ENCODE measurements at places on chromosomes 1 and 21.
A peak's percentile ranks its signal among the peaks of the same experiment; 100 is the strongest.

DNA sequence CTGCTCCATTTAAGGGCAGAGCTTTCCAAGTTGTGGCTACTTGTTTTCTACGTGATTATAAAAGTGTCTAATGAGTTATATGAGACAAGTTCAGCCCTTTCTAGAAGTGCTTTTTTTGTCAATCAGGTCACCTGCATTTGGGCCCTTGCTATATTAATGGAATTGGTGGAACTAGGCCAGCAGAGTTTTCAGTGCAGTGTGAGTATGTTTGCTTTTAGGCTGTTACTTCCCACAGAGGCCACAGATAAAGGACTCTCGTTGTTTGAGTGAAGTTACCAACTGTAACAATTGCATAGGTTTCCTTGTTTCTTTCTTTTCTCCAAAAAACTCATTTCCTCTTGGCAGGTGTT, 10.9 kb downstream of the SMAP2 start:
- DNase-seq, result peak; percentile 18

DNA sequence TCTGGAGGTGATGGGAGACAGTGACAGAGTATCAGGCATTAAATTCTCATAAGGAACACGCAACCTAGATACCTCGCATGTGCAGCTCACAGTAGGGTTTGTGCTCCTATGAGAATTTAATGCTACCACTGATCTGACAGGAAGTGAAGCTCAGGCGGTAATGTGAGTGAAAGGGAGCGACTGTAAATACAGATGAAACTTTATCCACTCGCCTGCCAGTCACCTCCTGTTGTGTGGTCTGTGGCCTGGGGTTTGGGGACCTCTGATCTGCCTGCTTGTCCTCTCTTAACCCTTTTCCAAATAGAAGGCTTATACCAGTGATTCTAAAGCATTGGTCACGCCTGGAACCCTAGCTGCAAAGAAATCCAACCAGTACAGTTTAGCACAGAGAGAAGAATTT, 15.3 kb downstream of the GABPA start:
- DNase-seq, result no peak

DNA sequence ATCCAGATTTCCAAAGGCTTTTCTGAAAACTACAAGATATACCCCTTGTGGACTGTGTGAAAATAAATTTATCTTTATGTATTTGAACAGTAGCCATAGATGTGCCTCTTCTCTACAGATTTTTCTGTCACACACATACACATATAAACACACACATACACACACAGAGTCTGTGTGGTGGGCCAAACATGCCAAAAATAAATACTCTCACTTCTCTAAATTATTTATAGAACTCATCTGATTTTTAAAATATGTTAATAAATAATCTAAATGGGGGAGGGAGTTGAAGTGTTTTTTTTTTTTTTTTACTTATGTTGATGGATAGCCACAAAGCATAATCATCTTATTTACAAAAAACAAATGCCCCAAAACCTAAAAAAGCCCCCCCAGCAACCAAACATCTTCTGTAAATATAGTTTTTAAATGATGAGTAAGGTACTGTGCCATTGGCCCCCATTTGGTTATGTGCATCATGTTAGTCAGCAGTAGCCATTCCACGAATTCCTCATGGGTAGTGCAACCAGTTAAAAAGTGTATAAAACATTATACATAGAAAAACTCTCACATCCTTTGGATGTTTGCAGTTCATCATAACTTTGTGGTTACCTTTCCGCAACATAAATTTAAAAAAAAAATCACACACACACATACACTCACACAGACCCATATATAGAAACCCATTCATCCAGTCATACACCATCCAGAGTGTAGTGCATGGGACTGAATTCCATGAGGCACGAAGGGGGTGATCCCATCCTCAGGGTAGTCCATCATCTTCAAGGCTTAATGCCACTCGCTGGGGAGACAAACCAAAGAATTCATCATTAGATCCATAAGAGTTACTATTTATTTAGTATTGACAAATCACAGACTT, 8.2 kb upstream of the MAGOH start:
- DNase-seq, result no peak

DNA sequence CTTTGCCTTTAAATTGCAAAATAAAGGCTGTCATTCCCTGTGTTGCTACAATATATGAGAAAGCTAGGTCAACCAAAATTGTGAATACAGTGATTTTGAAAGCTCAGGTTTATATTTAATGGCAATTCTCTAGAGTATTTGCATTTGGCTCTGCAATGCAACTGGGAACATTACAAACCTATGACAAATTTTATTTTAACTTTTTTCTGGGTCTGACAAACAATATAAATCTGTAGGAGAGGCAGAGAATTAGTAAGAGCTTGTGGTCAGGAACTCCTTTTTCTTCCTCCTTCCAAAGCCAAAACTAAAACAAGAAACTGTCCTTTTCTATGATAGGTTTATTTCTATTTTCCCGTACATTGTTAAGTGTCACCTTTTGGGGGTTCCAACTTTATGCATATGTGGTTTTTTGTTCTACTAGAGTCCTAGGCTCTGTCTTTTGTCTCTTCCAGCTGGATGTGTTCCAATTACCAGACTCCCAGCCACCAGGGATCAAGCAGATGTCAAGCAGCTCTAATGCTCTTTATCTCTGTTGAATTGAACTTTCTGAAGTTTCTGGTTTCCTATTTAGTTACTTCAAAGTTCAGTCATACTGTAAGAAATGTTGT, 106.9 kb downstream of the ASH1L start:
- no peak for DNase-seq

GRCh38 chr1:30562559-30562958, 160.8 kb downstream of the MATN1 start:
- no peak for DNase-seq

- no peak for DNase-seq
These were observed 170.4 kb downstream of the LIPI start for GRCh38 chr21:14040386-14040785.

DNA sequence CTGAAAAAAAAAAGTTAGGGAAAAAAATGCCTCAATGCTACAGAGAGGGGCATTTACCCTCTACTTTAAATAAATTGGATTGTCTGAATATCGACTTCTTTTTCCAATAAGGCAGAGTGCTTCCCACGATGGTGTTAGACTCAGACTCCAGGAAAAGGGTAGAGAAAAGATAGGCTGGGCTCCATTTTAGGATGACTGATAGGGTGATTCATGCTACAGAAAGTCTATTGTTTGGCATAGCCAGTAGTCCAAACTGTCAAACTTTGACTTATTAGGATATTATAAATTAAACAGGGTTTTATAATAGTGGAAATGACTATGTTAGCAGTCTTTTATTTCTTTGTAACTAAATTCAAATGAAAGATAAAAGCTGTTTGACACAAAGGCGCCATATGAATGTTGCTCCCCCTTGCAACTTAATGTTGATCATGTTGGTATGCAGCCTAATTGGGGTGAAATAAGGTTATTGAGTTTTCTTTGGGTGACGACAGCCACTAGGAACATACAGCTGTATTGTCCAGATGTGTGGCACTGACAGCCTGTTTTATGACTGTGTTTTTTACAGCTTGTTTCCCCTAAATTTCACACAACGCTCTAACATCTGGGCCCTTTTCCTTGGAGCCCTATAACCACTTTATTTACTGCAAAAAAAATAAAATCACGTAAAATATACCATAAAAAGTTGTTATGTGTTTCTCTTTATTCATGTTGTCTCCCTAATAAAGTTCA, 69.3 kb downstream of the SPAG17 start:
- DNase-seq, result no peak

DNA sequence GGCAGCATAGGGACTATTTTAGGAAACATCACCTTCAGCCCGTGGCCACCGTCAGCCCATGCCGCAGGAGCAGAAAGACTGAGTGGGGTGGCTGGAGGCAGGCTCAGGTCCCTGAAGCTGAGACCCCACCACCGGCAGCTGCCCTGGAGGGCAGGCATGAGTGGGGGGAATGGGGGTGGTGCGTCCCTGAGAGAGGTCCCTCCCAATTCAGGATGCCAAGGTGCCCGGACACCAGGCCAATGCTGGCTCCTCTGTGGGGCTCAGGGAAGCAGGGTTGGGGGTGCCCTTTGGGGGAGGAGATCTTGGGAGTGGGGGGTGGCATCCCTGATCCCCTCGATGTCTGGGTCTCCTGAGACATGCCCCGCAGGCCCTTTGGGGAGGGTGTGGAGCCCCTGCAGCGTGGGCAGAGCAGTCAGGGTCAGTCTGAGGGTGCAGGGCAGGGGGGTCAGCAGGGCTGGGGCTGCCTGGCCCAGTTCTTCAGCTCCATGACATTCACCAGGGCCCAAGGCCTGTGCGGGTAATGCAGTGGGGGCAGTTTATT, 998 bp upstream of the TTC34 start:
- DNase-seq, result no peak

GRCh38 chr1:164240081-164240480, 318.9 kb upstream of the PBX1 start:
- DNase-seq, result peak; percentile 32

GRCh38 chr21:40602080-40602479, 244.9 kb downstream of the DSCAM start:
- DNase-seq, result no peak

DNA sequence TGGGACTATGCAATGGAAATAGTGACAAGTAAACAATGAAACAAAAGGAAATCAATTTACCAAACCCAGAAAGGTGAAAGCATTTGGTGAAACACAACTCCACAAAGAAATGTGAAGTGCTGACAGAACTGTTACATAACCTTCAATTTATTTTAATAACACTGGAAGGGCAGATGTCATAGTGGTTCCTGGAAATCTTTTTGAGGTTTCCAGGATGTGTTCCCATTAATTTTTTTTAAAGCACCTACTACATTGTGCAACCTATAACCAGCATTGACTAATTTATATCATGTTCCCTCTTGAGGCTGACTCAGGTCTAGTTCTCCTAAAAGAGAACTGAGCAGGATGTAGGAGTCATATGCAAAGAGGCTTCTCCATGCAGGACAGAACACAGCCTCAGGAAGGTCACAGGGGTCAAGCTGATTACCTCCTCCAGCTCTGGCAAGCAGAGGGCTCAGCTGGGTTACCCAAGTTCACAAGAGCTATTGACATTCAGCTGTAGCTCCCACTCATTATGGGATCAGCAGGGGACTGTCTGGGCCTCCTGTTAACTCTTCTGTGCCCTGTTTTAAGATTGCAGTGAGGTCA, 157.1 kb upstream of the NRIP1 start:
- no peak for DNase-seq

- DNase-seq, result no peak
These were observed 13.9 kb upstream of the ADAR start for GRCh38 chr1:154621875-154622274.

GRCh38 chr1:47703981-47704596, 266.2 kb downstream of the FOXD2 start:
- DNase-seq, result no peak

DNA sequence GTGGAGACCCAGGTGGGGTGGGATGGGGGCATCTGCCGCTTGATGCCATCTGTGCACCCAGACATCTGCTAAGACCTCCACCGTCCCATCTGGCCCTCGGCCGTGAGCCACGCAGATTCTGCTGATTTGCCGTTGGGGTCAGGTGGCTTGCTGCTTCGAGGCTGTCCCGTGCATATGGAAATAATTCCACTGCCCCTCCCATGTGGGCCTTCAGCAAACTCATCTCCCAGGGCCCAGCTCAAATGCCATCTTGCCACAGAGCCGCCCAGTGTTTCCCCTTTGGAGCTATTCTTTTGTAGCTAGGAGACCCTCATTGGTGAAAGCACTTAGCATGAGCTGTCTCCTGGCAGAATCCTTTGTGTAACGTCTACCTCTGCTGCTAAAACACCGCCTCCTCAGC, 99.8 kb downstream of the KAZN start:
- DNase-seq, result no peak

DNA sequence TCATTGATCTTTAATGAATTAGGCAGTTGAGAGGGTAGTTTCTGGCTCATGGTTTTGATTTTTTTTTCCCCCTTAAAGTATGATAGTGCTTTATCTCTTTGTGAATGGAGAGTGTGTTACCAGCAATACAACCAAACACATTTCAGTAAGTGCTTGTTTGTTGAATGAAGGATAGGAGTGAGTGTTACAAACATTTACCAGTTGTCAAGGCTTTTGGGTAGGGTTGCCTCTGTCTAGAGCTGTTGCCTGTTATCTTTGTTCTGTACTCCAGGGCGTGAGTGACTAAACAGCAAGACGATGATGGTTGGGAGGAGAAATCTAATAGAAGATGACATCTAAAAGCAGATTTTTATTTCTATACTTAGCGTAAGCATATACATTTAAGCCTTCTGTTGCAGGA, 21.5 kb downstream of the MAP3K7CL start:
- no peak for DNase-seq

GRCh38 chr1:231407547-231408396, 14.3 kb downstream of the EGLN1 start:
- peak; percentile 86 for DNase-seq

GRCh38 chr21:24577301-24577700, 1030.0 kb downstream of the MRPL39 start:
- no peak for DNase-seq

GRCh38 chr1:43587594-43587993, 56.9 kb downstream of the PTPRF start:
- DNase-seq, result no peak

DNA sequence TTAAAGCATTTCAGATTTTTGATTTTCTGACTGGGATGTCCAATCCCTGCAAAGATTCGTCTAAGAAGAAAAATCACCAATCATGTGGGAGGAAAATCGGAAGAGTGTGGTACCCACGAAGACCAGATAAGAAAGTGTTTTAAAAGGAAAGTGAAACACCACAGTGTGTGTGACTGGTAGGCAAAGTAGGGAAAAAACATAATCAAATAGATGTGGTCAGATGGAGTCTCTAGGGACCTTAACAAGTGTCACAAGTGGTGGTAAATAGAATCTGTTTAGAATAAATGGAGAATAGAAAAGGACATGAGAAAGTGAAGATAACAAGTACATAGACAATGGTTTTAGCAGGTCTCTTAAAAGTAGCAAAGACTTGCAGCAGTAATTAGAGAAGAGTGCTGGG, 154.6 kb downstream of the SLC30A10 start:
- DNase-seq, result no peak

DNA sequence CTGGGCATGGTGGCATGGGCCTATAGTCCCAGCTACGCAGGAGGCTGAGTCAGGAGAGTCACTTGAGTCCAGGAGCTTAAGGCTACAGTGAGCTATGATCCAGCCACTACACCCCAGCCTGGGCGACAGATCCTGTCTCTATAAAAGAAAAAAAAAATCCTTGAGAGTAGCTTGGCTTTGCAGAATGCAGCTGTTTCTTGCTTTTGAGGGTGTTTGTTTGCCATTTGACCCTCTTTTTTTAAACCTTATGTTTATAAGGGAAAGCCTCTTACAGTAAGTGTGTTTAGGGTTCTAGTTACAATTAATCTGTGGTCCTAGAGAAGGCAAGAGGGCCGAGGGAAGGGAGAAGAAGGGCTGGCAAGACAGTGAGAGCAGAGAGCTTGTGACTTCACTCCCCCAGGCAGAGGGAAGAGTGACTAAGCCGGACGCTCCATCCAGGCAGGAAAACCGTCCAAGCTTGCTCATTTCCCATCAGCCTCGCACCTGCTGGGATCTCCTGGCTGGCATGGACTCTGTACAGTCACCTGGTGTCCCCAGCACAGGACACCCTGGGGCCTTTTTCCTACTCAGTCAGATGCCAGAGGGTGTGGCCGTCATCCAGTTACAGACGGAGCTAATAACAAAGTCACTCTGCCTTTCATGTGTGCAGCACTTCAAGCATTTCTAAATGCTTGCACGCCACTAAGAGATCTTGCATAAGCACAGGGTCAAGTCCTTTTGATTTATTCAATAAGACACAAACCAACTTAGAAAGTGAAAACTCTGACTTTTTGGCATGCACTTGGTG, 55.5 kb upstream of the PSEN2 start:
- DNase-seq, result peak; percentile 99

Measured in large intestine (tissue), 12 donors.